Ureter (tissue), 1 donor: ENCODE measurements at places on chromosomes 16 and 17.

- DNase-seq: no peak
Measured at GRCh38 chr17:1286379-1287106, 7.1 kb downstream of the TRARG1 start.

DNA sequence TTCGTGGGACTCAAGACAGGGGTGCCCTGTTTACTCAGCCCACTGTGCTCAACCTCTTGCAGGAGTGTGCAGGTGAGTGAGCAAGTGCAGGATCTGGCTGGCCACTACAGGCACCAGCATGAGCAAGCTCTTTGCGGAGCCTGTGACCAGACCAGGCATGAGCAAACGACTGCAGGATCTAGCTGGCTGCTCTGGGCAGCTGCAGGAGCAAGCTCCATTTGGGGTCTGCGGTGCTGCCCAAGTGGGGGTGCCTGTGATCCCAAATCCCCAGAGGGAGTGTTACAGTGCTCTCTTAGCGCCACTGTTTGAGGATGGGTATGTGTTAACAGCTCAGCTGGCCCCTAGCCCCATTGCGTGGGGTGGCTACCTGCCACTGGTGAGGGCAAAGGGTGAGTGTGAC is 2.4 kb downstream of the USP6 start:
- no peak for DNase-seq

GRCh38 chr16:30605158-30605557 is 5.0 kb downstream of the ZNF689 start:
- DNase-seq: no peak

DNA sequence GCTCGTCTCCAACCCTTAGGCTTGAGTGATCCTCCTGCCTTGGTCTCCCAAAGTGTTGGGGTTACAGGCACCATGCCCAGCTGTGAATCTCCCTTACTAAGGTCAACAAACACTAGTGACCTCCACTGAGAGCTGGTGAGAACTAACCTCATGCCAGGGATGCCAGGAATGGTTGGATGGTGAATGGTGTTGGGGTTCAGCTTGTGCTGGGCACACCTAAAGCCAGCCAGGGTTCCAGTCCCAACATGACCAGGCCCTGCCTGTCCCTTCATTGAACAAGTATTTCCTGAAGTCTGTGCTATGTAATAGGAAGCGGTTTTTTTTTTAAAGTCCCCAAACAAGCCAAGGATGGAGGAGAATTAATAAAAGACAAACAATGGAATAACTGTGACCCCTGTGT is 56.0 kb upstream of the TOB1 start:
- no peak for DNase-seq

DNA sequence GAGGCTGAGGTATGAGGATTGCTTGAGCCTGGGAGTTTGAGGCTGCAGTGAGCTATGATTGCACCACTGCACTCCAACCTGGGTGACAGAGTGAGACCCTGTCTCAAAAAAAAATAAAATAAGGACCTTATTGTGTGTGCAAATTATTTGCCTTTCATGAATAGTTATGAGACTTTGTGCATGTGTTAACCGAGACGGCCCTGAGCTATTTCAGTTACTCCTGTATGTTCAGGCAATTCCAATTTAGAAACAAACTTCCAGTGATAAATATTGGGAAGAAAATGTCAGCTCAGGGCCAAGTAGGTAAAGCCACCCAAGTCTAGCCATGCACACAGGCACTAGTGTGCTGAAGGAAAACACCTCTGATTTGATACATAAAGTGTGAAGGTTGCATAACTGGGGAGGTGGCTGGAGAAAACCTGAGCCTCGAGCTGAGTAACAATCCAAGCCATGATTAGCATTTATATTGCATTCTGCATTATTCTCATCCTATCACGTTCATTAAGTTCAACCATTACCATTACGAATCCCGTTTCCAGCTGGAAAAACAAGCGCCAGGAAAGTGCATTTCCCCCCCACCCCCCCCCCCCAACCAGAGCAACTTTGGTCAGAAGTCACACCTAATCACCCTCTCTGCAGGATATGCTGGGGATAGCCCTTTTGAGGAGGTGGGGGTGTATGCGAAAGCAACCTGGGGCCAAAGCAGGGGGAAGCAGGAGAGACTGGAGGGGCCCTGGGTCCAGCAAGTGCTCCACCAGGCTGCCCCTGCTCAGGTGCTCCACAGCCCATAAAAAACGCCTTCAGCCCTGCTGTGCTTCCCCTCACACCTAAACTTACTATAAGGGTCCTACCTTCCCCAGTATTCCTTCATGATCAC is 18.6 kb upstream of the ENDOV start:
- no peak for DNase-seq

- DNase-seq: no peak
Measured at GRCh38 chr16:87465879-87466278, 26.9 kb downstream of the ZCCHC14 start.

DNA sequence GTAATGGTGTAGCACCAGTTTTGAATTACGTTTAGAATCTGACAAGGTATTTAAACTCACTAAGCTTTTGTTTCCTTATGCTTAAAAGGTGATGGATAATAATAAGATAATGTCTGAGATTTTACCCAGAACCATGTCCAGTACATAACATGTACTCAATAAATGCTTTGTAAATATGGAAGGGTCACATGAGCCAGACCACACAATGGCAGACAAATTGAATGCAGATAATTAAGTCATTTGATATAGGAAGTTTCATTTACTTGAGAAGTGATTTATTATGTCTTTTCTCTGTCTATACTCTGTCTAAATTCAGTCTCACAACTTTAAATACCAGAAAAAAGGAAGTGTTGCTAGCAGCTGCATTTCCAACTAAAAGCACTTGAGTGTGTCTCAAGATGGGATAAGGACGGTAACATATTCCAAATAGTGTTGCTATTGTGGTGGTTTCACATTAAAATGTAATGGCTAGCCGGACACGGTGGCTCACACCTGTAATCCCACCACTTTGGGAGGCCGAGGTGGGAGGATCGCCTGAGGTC is 52.5 kb upstream of the DHX40 start:
- DNase-seq: no peak

DNA sequence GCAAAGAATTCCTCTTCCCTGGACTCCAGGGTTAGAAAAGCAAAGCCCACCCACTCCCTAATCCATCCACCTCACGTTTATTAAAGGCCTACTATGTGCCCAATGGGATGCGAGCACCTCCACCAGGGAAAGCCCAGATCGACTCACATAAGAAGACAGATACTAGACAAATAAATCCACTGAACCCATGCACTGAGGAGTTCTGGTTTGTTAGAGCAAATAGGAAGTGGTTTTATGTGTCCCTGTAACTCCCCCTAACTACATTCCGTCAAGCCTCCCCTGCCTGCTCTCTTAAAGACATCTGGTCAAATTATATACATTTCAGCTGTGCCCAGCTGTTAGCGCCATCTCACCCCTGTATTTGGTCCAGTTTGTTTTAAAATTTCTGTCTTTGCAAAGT is 218.5 kb upstream of the RPL38 start:
- no peak for DNase-seq

- no peak for DNase-seq
Measured at GRCh38 chr16:5069854-5070253, 1.8 kb upstream of the ALG1 start.

- DNase-seq: peak; percentile 87
Measured at GRCh38 chr16:4330277-4330874, 14.5 kb downstream of the GLIS2 start.

DNA sequence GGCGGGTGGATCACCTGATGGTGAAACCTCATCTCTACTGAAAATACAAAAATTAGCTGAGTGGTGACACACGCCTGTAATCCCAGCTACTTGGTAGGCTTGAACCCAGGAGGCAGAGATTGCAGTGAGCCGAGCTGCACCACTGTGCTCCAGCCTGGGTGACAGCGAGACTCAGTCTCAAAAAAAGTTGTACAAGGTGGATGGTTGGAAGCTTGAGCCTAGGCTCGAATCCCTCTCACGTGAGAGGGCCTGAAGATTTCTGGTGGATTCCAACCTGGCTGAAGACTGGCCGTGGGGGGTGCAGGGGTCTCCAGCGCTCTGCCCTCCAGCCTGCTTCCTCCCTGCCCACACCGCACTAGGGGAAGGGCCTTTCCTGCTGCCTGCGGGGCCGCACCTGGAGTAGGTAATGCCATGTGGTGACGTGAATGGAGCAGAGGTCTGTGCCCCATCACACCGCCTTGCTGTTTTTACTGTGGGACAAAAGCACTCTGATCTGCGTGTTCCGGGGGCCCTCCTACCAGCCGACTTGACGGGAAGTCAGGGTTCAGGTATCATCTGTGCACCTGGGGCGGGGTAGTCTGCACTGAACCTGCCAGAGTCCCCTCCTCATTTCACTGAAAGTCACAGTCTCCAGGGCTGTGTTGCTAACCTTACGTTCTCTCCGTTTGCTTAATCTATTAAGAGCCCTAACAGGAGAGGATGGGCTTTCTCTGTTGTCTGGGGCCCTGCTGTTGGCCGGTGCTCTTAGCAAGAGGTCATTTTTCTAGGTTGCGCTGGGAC is 4.2 kb downstream of the RPL13 start:
- no peak for DNase-seq

DNA sequence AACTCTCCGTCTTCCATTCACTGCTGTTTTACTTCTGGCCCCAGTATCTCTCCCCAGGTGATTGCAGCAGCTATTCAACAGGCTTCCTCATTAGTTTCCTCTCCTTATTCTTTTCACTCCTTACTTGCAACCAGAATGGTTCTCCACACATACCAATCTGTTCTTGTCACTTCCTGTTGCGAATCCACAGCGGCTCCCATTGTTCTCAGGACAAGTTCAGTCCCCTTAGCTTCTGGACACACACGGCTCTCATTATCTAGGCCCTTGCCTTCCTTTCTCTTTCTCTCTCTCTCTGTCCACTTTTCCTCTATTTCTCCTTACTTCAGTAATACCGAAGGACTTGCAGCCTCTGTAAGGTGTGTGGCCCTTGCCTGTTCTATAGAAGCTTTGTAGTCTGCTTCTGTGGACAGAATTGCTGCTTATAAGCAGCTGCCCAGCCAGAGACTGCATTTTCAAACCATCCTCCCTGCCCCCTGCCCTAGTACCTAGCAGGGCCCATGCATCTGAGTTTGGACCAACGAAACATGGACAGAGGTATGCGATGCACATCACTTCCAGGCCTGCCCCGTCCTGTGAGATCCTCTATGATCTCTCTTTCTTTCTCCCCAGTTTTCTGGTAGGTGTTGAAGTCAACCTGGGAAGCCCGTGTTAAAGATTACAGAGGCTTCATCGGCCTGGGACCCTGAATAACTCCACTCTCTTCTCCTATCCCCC is 45.7 kb downstream of the VAT1L start:
- no peak for DNase-seq

DNA sequence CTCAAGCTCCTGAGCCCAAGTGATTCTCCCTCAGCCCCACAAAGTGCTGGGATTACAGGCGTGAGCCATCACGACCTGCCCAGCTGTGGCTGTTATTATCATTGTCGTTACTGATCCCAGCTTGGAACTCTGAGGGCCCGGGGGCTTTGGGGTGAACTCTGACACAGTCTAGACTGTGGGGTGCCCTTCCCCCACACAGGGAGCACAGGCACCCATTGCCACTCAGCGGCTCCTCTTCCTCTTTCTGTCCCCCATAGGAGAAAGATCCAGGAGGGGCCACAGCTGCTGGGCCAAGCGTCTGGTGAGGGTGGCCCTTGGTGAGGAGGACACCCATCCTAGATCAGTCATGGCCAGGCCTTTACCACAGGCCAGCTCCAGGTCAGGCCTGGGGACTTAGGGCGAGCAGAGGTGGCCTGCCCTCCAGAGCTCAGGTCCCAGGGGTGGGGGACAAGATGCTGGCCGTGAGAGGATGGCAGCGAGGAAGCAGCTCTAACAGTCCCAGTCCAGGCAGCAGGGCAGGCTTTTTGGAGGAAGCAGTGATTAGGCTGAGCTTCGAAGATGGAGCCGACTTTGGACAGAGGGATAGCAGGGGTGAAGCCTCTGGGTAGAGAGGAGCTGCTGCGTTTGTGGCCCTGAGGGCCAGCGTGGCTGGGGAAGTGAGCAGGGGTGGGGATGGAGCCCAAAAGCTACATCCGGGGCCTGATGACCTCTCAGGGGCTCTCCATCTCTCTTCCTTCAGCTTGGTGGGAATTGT is 24.7 kb downstream of the TMEM235 start:
- no peak for DNase-seq

GRCh38 chr17:2304931-2305330 is 1.2 kb downstream of the SRR start:
- DNase-seq: no peak

DNA sequence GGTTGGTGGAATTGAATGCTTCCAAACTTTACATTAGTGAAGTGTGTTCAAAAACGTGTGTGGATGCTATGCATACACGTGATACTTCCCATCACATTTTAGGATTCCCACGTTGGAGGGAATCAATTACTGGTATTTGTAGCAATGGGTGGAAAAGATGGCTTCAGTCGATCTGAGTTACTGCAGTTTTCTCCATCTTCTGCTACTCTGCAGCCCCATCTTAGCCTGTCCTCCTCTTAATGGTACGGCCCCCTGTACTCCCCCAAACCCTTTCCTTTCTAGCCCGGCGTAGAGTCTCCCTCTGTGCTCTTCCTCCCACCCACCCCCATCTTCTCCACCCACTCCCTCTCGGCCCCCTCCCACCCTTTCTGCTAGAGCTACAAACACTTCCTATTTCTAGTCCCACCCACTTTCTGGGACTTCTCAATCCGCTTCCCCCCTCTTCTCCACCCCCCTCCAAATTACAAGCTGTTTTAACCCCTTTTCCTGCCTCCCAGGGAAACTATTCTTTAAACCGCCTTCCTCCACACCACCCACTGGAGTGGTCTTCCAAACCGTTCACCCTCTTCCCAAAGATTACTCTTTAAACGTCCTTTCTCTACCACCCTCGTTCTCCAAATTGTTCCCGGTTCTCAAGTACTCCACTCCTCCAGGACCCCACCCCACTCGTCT is 1.1 kb downstream of the CHTF8 start:
- no peak for DNase-seq

- DNase-seq: no peak
Measured at GRCh38 chr16:31078597-31079341, 4.5 kb downstream of the ZNF646 start.

- no peak for DNase-seq
Measured at GRCh38 chr17:18949566-18949965, 2.4 kb upstream of the SLC5A10 start.

DNA sequence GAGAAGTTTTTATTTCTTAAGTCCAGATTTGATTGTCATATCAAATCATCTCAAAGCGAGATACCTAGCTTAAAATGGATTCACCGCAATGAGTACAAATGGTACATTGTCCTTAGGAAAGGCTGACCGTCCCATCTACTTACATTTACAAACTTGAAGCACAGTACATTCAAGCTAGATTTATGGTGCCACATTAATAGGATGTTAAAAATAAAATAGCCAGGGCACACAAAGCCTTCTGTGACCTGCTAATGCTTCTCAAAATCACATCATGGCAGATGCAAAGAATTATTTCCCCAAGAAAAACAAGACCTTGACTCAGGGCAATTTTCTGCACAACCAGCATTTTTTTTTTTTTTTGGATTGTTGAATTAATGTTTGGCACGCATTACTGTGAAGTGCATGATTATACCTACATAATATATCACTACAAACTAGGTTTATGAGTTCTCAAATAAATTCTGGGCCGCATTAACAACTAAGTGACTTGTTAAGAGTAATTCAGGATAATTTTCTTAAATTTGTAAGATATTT is 25.3 kb downstream of the CACNG1 start:
- DNase-seq: no peak
